ENCODE measurements at places on chromosomes 1 and 21.

GRCh38 chr21:15206514-15206913 lies 141.7 kb upstream of the NRIP1 start:
- DNase-seq: no peak

GRCh38 chr1:78619446-78619802 lies 824 bp upstream of the IFI44L start:
- DNase-seq: no peak

GRCh38 chr1:204940591-204940990 lies 69.9 kb downstream of the NFASC start:
- no peak for DNase-seq

DNA sequence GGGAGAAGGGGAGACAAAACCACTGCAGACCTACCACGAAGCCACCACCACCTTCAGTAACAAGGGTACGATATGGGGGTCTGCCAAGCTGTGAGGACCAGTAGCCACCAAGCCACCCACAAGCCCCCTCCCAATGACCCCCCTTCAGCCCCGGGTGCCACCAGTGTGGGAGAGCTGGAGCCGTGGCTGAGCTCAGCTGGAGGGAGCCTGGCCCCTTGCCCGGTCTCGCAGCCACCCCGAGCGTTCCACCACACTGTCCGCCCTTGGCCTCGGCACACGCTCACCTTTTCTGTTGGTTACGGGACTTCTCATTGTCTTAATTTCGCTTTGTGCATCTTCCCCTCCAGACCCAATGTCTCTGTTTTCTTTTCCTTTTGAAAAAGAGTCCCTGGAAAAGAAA lies 26.4 kb upstream of the CNTN2 start:
- DNase-seq: no peak

DNA sequence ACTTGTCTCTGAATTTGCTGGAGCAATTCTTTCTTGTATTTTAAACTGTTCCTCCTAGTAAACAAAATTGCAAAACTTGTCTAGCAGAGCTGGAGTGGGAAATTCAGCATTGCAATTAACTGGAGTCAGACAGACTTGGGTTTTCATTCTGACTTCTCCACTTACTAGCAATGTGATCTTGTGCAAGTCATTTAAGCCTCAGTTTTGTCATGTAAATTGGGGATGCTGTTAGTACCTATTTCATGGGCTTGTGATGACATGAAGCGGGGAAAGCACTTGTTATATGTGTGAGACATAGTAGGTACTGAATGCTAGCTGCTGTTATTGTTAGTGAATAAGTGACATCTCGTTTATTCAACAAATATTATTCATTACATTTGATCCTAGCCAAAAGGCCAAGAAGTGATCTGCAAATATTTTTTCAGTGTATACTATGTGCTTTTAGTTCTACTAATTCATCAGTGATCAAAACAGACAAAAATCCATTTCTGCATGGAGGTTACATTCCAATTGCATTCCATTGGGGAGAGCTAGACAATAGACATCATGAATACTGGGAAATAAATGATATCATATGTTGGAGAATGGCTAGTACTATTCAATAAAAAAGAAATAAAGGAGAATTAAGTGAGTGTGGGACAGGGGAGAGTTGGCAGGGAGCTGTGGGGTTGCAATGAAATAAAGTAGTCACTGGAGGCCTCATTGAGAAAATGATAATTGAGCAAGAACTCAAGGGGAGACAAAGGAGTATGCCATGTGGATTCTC lies 47.1 kb downstream of the CACHD1 start:
- no peak for DNase-seq

All from stimulated activated CD8-positive, alpha-beta memory T cell treated with anti-CD3 and anti-CD28 coated beads, Interleukin-7, amount 100 ng/mL, for 1 hour (primary cell).